ENCODE measurements at places on chromosomes 7 and 10.

DNA sequence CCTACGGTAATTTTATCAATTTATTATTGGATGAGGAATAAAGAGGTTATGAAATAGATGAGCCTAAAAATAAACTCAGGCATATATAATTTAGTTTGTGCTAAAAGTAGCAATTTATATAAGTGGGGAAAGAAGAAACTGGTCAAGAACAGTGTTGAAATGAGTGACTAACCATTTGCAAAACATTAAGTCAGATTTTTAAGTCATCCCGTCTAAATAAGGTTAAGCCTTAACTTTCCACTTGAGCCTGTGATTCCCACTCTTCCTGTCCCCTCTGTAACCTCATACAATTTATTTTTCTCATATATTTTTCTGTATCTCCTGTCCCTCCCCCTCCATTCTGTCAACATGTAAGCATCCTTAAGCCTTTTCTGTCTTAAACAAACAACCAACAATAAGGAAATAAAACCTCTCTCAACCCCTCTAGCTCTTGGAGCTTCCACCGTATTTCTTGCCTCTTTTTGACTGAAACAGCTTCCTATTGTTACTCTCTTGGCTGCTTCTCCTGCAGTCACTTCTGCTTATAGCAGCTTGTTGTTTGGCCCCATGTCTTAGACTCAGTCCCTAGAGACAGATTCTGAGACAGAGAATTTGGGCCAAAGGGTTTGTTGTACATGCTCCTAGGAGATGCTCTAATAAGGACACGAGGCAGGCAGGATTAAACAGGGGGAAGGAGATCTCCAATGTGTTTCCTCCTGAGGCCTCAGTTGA lies 109.7 kb downstream of the GNAI1 start:
- no peak for DNase-seq

DNA sequence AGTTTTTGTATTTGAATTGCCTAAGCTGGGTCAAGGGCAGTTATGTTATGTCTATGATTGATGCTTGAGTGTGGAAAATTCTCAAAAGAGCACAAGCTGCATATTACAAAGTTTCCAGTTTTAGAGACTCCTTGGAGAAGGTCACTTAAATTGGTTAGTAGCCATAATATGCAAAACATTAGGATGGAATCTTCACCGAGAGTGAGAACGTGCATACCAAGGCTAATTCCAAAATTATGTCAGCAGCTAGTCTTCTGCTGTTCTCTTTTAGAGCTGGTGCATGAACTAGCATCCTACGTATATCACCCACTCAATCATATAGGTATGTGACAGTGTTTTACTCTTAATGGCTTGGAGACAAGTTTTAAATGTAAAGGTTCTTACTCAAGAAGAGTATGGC lies 49.2 kb downstream of the MKX start:
- no peak for DNase-seq

- DNase-seq: no peak
These were observed 246.2 kb upstream of the C7orf33 start for GRCh38 chr7:148344406-148344805.

DNA sequence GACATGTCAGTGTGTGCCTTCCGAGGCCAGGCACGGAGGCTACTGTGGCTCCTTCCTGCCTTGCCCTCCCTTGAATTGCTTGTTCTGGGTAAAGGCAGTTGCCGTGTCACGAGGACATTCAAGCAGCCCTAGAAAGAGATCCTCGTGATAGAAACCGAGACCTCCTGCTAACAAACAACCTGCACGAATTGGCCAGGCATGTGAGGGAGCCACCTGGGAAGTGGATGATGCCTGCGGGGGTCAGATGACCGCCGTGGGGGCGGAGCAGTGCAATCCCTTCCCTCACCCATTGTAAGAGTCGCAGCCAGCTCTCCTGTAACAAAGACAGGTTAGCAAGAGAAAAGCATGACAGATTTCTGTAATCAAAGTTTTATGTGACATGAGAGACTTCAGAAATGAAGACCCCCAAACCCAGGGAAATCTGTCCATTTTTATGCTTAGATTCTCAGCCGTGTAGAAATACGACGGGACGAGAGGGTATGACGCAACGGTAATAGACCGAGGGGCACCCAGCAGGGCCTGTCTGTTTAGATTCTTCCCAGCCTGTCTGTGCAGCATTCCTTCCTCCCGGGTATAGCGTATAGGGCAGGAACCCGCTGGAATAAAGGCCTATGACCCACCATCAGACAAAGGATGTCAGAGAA lies 241.7 kb downstream of the GATA3 start:
- DNase-seq: no peak

- no peak for DNase-seq
These were observed 190.9 kb downstream of the RNLS start for GRCh38 chr10:88392222-88392621.

- no peak for DNase-seq
These were observed 421.4 kb downstream of the GALNT17 start for GRCh38 chr7:71553306-71553705.

GRCh38 chr7:157273208-157274093 lies 63.4 kb upstream of the DNAJB6 start:
- peak; percentile 74 for DNase-seq

DNA sequence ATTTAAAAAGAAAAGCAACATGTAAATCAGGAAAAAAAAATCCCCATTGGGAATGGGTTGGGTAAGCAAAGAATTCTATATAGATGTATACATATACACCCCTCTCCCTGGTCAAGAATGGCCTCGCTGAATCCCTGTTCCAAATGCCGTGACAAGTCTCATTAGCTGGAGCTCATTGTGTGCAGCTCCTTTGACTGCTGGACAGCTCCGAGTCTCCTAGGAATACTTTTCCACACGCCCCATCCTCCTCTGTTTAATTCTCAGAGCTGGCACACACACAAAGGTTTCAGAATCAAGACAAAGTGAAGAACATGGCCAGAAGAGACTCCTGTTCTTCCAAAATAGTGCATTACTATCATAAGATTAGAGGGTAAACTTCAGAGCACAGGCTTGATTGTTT lies 130.9 kb upstream of the MKLN1 start:
- DNase-seq: no peak

GRCh38 chr10:58360412-58361004 lies 24.7 kb upstream of the TFAM start:
- no peak for DNase-seq

DNA sequence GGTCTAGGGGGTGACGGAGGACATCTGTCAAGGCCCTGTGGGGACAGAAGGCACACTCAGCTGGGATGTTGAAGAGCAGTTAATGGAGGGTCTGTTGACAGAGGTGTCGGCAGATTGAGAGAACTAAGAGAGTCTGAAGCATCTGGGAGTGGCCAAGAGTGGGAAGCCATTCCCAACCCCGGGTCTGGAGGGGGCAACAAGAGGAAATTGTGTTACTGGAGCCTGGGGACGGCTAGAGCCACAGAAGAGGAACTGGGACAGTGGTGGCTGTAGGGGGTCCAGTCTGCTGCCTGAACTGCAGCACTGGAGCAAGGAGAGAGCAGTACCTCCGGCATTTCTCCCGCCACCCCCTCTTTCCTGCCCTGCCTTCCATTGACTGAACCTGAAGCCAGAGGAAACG lies 136.6 kb downstream of the CHN2 start:
- DNase-seq: no peak

DNA sequence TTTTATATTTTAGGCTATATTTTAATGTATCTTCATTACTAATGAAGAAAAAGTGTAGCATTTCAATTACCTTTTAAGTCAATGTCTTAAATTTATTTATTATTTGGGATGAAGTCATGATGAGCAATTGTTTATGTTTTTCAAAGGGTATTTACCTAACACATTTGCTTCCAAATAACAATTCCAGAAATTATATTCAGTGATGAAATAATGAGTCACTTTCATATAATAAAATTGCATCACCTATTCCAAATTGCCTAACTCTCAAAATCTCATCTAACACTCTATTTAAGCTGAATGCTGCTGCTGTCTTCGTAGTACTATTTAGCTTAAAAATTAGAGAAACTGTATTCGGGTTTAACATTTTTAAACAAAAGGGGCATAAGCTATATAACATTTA lies 97.7 kb downstream of the PRKG1 start:
- DNase-seq: no peak

- no peak for DNase-seq
These were observed 257.3 kb downstream of the SDK1 start for GRCh38 chr7:3558400-3558799.

DNA sequence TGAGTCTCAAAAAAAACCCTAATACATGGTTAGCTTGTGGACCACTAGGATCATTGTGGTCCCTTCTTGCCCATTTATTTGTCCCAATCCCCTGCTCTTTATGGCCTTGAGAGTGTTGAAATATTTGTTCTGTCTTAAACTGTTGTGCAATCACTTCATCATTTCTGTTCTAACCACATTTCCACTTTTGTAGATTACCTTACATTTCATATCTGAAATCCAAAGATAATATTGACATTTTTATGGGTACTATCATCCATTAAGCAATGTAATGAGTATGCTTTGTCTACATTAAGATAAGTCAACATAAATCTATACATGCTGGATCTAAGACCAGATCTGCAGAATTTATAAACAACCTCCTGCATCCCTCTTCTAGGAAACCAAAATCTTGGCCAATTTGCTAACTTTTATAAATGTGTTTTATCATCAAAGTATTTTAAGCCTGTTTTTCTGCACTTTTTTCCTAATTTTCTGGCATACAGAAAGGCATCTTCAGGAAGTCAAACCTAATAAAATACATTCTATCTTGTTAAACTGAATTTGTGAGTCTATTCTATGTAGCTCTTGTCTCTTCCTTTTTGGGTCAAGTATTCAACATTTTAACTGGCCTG lies 359.4 kb upstream of the CELF2 start:
- DNase-seq: no peak

DNA sequence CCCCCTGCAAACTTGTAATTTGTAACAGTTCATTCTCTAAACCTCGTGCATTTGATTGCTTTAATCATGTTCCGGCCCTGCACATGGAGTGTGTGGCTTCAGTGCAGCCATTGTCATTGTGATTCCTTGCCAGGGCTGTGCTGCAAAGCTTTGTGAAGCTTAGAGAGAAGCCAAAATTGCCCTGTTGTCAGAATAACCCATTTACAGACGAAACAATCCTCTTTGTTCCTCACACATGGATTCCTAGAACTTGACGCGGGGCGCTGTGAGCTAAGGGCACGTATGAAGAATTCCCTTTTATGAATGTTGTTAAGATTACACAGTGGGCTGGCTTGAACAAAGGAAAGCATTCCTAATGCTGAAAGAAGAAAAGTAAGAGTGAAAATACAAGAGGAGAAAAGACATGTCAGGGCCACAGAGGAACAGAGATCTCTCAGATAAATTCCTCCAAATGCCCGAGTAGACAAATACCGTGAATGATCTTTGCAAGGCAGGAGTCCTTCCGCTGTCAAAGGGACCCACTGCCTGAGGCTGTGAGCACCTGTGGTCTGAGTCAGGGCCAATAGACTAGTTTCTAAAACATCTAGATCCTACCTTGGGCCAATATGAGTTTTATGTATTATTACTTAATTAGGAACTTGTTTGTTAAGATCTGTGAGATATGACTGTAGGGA lies 205.4 kb upstream of the C7orf33 start:
- DNase-seq: no peak

- no peak for DNase-seq
These were observed 16.8 kb upstream of the PTPN12 start for GRCh38 chr7:77520261-77520660.

GRCh38 chr10:23172429-23173213 lies 19.5 kb upstream of the PTF1A start:
- no peak for DNase-seq

DNA sequence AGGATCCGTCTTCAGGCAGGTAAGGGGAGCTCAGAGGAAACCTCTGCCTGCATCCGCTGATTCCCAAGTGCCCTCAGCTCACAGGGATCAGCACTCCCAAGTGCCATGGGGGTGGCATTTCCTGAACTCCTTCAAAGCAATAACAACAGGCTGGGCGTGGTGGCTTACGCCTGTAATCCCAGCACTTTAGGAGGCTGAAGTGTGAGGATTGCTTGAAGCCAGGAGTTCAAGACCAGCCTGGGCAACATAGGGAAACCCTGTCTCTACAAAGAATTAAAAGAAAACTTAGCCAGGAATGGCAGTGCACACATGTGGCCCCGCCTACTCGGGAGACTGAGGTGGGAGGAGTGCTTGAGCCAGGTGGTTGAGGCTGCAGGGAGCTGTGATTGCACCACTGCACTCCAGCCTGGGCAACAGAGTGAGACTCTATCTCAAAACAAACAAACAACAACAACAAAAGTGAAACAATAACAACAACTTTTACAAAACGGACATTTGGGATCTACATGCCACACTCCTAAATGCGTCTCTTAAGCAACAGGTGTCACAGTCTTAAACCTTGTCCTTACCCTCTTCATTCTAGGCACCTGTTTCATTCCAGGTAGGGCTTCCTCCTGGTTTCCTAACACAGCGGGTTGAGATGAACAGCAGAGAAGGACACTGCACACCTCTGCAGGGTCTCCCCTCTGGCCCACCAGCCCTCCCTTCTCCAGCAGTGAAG lies 73.8 kb downstream of the PAXIP1 start:
- no peak for DNase-seq

GRCh38 chr7:129295015-129295423 lies 70.2 kb downstream of the AHCYL2 start:
- DNase-seq: no peak

- DNase-seq: no peak
These were observed 559.0 kb upstream of the ADARB2 start for GRCh38 chr10:2296179-2296891.

DNA sequence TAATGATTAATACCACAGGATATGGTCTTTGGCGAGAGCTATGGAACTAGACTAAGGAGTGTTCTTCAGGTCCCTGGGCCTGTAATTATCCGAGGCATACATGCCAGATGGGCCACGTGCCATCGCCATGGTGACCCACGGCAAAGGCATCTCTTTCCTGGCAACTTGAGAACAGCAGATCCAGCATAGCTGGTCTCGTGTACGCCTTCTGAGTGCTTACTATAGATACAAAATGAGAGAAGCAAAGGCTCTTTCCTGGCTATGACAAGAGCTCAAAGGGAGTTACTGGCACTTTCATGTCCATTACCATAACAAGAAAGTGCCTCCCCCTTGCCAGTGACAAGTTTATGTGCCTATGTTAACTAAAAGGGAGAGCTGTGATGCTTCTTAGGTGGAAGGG lies 26.0 kb upstream of the GLI3 start:
- DNase-seq: no peak

DNA sequence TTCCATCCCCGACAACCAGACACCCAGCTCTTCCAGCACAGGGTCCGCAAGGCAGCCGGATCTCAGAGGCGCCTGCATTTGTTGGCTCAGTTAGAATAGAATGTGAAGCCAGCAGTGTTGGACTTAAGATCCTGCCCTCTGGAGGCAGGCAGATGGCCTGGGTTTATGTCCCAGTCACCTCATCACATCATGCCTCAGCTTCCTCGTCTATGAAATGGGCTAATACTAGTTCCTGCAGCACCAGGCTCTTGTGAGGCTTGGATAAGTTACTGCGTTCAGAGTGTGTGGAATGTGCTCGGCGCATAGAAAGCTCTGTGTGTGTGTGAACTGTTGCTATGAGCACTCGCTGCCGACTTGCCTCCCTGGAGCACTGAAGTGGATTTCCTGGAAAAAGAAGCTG lies 202.5 kb upstream of the GPR26 start:
- DNase-seq: no peak

GRCh38 chr10:119315128-119316001 lies 108.0 kb downstream of the GRK5 start:
- DNase-seq: peak; percentile 76

- no peak for DNase-seq
These were observed 24.4 kb upstream of the ZNF273 start for GRCh38 chr7:64878684-64879083.

- no peak for DNase-seq
These were observed 47.5 kb downstream of the CTBP2 start for GRCh38 chr10:125112697-125113494.

- DNase-seq: no peak
These were observed 120.1 kb downstream of the WDFY4 start for GRCh38 chr10:48804740-48805182.

Data from activated naive CD8-positive, alpha-beta T cell treated with anti-CD3 and anti-CD28 coated beads, Interleukin-2, amount 50 U/mL, for 24 hours (primary cell).